ENCODE measurements at places on chromosomes 11 and 22. TPM values are rescaled to one million over a fixed set of nuclear protein-coding genes. Genes with fewer than 3 reads are reported as not detected.

Gene OR2AG2
- total RNA-seq: under 0.01 TPM

Gene LAYN
- total RNA-seq: 52.0 TPM

Gene PYGM
- 0.30 TPM for total RNA-seq

Gene NAA40
- 8.8 TPM for total RNA-seq

Gene MB
- not detected for total RNA-seq

Gene SHISAL1
- 0.15 TPM for total RNA-seq

Gene UBQLNL
- total RNA-seq: 0.17 TPM

Gene LUZP2
- 0.15 TPM for total RNA-seq

Gene XRRA1
- 9.1 TPM for total RNA-seq

Gene MYEOV
- 3.3 TPM for total RNA-seq

Gene SLC37A4
- total RNA-seq: 24.1 TPM

Gene C22orf31
- total RNA-seq: not detected

Gene OR5P2
- not detected for total RNA-seq

Gene APOL5
- total RNA-seq: not detected

Gene APOA4
- not detected for total RNA-seq

Gene MN1
- total RNA-seq: 0.45 TPM

Gene NPAS4
- not detected for total RNA-seq

Gene VSIG10L2
- total RNA-seq: not detected

Gene LIPT2
- 3.0 TPM for total RNA-seq

Gene DAGLA
- total RNA-seq: 2.0 TPM

Gene CARD10
- 8.9 TPM for total RNA-seq

Gene DDX6
- total RNA-seq: 44.9 TPM

Gene OR10D3
- total RNA-seq: not detected

Gene MS4A4E
- not detected for total RNA-seq

Gene GAB4
- total RNA-seq: not detected

Gene OR4D6
- not detected for total RNA-seq

Gene IGLL1
- not detected for total RNA-seq

Gene GPHA2
- not detected for total RNA-seq

Gene C11orf16
- total RNA-seq: not detected

Gene FGF4
- total RNA-seq: not detected

Gene HARBI1
- total RNA-seq: 4.2 TPM

Gene KCNK7
- total RNA-seq: not detected

Gene RFPL2
- not detected for total RNA-seq

Gene SULT4A1
- total RNA-seq: 0.15 TPM

Gene TEX12
- total RNA-seq: not detected

Gene MS4A3
- total RNA-seq: not detected

Gene BRSK2
- total RNA-seq: not detected

Gene SSH3
- 14.1 TPM for total RNA-seq

Gene MCM5
- total RNA-seq: 117 TPM

Gene APOBEC3H
- 0.30 TPM for total RNA-seq

Gene BBS1
- total RNA-seq: 24.2 TPM

Gene OR10AG1
- total RNA-seq: not detected

Gene MYBPC3
- total RNA-seq: not detected

Gene MEI1
- 0.50 TPM for total RNA-seq

Gene TRIM48
- not detected for total RNA-seq

Gene SPA17
- total RNA-seq: 25.2 TPM

Gene MMP27
- total RNA-seq: not detected

Gene APOA5
- total RNA-seq: not detected

Gene TMEM126B
- total RNA-seq: 68.4 TPM

Gene MS4A4A
- total RNA-seq: not detected

Gene ROBO4
- 2.2 TPM for total RNA-seq

Gene MS4A7
- not detected for total RNA-seq

Gene IL10RA
- total RNA-seq: not detected

Gene C11orf97
- total RNA-seq: not detected

Gene F2
- total RNA-seq: not detected

Gene RASGRP2
- total RNA-seq: 0.15 TPM

Gene MAPK8IP1
- total RNA-seq: 11.6 TPM

Gene APOBEC3B
- 23.4 TPM for total RNA-seq

All from bronchus fibroblast of lung (primary cell).